ENCODE measurements at places on chromosomes 5 and 9.

GRCh38 chr5:99589424-99589823 is 660.6 kb upstream of the CHD1 start:
- no peak for DNase-seq

- no peak for DNase-seq
These were observed 73.8 kb downstream of the DAB2IP start for GRCh38 chr9:121725008-121725775.

GRCh38 chr5:157516626-157517325 is 56.8 kb downstream of the NIPAL4 start:
- DNase-seq, result no peak

- DNase-seq, result no peak
These were observed 380.5 kb downstream of the RASEF start for GRCh38 chr9:82682431-82682830.

- DNase-seq, result no peak
These were observed 3.6 kb downstream of the SCAMP1 start for GRCh38 chr5:78364005-78364404.

- DNase-seq, result no peak
These were observed 4.5 kb downstream of the TYRP1 start for GRCh38 chr9:12697719-12698118.

- no peak for DNase-seq
These were observed 418.0 kb downstream of the SPATA31D1 start for GRCh38 chr9:82406456-82407085.

Data from immature natural killer cell (primary cell).